ENCODE measurements at places on chromosomes 3 and 15.

GRCh38 chr15:93327364-93327763 lies 238.4 kb upstream of the RGMA start:
- DNase-seq = no peak

- DNase-seq = no peak
These were observed 44.8 kb upstream of the GNB5 start for GRCh38 chr15:52236013-52236412.

DNA sequence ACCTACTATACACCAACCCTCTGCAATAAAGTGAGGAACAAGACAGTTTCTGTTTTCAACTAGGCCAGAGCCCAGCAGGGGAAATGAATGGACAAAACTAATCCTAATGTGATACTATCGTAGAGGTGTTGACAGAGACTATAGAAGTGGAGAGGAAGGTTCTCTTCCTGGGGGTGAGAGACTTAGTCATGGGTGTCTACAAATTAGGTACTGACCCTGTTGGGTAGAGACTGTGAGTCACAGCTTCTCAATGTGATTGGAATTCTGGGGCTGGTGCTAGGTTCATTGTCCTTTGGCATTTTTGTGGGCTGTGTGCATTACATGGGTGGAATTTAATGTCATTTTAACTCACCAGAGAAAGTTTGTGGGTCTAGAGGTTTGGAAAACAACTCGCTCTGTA lies 79.3 kb downstream of the ADAMTSL3 start:
- no peak for DNase-seq

- no peak for DNase-seq
These were observed 264.8 kb upstream of the HES1 start for GRCh38 chr3:193871220-193871485.

- no peak for DNase-seq
These were observed 89.6 kb upstream of the TSEN2 start for GRCh38 chr3:12394569-12395271.

GRCh38 chr15:70165716-70166284 lies 68.1 kb upstream of the TLE3 start:
- DNase-seq = no peak

DNA sequence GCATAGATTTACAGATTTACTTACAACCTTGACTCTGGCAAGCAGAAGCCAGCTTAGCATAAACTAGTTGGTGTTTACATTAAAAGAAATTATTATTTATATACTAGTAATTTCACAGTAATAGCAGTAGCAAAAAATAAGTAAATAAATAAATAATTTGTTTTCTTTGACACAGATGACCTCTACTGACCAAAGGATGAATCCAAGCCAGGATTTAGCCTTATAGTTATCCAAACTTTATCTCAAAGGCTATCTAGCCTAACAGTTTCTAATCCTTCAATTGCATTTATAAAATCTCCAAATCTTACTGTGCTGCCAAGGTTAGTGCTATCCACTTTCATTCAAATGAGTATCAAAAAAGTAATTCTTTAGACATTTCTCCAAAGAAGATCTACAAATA lies 64.3 kb downstream of the FRMD5 start:
- DNase-seq = no peak

DNA sequence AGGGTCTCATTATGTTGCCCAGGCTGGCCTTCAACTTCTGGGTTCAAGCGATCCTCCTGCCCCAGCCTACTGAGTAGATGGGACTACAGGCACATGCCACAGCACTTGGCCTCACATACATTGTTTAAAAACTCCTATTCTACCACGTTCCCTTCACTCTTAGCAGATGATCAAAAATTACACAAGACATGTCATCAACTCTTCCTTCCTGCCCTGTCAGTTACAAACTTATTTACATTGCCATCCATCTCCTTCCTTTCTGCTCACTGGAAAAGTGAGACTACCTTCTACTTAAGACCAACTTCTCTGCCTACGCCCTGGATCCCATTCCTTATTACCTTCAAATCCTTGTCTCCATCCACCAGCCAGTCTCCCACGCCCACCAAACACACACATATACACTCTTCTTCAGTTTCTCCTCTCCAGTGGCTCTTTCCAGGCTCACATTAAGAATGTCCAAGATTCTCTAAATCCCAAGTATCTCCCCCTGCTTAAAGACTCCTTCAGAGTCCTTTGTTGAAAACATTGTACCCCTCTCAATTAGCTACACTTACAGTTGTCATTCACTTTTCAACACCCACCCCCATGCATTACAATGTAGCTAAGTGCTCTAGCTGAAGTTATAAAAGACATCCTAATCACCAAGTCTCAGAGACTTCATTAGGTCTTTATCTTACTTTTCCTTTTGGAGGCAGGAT lies 4.3 kb downstream of the PEAK1 start:
- DNase-seq = no peak

Data from activated naive CD4-positive, alpha-beta T cell (primary cell).